ENCODE measurements at places on chromosomes 5 and 9.

DNA sequence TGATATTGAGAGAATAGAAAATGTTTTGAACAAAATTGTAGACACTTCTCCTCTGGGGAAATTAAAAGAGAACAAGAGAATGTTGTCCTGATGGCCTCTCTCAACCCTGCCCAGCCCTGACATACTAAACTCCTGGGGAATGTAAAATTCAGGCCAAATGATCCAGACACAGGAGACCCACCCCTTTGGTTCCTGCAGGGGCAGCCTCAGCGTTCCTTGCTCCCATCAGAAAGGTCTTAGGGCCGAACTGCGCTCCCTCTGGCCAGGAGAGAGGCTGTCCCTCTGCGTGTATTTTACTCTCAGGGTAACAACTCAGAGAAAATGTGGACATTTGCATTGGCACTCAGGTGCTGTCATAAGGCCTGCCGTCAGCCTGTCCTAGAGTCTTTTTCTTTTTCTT, 616.3 kb upstream of the KLF4 start:
- DNase-seq = no peak

- no peak for DNase-seq
Observed at GRCh38 chr5:56123531-56124243, 109.4 kb downstream of the ANKRD55 start.

DNA sequence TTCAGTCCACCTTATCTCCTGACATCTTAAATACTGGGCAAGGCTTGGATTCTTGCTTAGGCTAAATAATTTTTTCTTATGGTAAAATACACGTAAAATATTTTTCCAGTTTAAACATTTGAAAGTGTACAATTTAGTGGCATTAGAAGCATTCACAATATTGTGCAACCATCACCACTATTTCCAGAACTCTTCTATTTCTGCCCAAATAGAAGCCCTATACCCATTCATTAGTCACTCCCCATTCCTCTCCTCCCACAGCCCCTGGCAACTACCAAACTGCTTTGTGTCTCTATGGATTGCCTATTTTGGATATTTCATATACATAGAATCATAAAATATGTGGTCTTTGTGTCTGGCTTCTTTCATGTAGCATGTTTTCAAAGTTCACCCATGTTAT, 57.6 kb downstream of the IL31RA start:
- no peak for DNase-seq

DNA sequence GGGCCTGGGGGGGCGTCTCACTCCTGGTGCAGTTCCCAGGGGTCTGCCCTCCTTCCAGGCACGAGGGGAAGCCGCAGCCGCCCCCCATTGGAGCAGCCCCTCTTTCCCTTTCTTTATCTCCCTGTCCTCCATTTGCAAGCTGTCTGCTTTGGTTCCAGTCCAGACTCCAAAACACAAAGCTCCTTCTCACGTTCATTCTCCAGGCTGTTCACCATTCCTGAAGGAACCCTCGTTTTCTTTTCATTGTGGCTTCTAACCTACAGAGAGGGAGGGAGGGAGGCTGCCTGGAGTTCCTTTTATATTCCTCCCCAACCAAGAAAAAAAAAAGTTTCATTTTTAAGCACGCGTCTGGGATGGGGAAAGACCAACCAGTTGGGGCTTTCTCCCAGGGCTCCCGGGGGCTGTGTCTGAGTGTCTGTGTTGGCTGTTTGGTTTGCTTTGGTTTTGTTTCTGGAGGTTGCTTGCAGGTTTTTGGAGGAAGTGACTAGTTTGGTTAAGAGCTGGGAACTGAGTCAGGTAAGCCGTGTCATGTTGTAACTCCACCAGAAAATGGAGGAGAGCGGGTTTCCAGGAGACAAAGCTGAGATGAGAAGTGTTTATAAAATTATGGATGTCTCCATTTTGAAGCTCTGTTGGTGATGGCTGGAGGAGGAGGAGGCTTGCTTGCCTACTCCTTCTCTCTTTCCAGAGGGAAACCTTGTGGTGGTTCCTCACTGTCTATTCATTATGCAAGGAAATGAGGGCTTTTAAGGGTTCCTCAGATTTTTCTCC, 1.6 kb downstream of the ZNF462 start:
- DNase-seq = no peak

DNA sequence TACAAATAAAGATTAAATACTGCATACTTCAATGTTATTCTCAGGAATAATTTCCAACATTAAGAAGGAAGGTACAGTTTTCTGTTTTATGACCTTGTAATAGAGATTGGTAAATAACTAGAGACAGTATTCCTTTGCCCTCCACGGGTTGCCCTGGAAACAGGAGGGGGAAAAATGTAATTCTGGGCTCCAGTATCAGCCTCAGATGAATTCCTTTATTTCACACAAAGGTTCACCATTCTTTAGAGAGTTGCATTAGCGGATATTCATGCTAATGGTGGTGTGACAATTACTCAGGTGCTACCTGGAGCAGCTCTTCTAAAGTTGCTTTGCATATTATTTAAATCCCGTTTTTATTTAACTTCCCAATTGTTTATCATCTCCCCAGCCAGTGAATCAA, 42.6 kb downstream of the CETN3 start:
- DNase-seq = no peak

- DNase-seq = no peak
Observed at GRCh38 chr5:138649775-138650174, 74.6 kb upstream of the HSPA9 start.

- DNase-seq = no peak
Observed at GRCh38 chr9:34311499-34312185, 17.4 kb downstream of the KIF24 start.

DNA sequence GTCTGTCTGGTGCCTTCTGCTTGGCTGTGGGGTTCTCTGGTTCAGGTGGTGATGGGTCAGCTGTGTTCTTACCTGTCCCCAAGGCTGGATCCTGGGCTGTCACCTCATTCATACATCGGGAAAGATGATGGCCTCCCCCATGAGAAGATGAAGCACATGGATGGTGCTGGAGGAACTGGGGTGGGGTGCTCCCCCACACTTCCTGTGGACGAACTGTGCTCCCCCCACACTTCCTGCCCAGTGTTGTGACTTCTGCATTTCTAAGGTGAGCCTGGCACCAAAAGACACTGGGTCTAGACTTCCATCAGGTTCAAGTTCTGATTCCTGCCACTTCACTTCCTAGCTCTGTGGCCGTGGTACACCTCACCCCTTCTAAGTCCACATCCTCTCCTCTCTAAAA, 4.3 kb upstream of the SURF6 start:
- no peak for DNase-seq

- no peak for DNase-seq
Observed at GRCh38 chr5:15594977-15595568, 95.1 kb downstream of the FBXL7 start.

- DNase-seq = no peak
Observed at GRCh38 chr5:78979909-78980308, 5.2 kb downstream of the ARSB start.

DNA sequence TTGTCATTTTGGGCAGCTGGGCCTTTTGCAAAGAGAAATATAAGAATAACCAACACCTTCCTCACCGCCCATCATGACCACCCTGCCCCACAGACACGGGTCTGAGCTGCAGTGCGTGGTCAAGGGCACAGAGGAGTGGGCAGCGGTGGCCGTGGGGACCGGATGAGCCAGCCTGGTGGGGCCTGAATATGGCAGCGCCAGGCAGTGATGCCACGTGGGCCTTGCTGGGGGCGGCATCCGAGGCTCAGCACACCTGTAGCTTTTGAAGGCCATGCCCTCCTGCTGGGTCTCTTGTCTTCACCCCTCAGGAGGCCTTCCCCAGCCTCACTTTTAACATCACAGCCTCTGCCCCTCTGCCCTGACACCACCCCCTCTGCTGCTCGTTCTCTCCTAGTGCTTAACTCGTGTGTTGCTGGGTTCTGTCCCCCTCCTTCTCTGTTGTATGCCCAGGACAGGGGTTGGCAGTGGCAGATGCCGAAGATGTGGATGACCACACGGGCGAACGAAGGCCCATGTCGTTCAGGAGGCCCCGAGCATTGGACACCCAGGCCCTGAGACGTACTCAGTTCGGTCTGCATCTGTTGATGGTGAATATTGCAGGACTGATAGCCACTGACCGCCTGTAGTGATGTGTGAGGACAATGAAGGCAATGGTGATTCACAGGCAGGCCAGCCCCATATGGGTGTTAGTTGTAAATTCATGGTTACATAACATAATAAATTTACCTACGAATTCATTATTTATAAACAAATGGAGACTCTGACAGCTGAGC, 46.0 kb downstream of the AHRR start:
- DNase-seq = no peak

- DNase-seq = peak; percentile 89
Observed at GRCh38 chr9:125887172-125887571, 140.0 kb downstream of the PBX3 start.

GRCh38 chr5:128774605-128775004, 190.7 kb upstream of the SLC27A6 start:
- no peak for DNase-seq

DNA sequence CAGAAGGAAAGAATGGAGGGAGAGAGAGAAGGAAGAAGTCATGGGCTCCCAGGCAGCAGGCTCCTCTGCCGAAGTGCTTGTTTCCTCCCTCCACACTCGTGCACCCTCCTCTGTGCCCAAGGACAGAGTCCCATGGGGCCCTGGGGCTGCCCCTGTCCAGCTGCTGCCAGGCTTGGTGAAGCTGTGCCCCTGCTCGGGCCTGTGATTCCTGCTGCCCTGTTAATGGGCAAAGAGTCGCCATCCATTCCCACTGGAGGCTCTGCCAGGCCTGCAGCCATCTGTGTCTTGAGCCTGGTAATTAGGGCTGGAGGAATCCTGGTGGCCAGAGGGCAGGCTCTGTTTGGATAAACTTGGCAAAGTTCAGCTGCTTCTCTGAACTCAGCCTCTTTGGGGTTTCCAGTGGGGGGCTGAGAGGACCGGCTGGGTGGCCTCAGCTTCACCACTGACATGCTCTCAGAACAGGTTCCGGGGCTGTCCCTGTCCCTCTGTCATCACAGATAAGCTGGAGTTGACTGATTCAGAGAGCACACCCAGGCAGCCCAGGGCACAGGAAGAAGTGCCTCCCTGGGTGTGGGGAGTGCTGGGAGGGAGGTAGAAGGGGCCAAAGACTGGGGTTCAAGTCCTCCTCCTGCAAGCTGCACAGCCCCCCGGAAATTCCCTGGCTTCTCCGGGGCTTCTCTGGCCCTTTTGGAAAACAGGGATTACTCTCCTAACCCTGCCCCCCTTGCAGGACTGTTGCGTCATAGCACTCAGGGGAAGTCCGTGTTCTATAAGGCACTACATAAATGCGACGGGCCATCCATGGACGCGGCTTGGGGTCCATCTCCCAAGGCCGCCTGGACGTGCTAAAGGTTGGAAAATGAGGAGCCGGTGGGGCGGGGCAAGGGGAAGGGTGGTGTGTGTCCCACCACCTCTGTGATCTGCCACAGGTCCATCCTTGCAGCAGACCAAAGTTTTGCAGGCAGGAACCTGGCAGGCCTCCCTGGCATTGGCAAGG, 154.8 kb downstream of the PAX5 start:
- DNase-seq = no peak

DNA sequence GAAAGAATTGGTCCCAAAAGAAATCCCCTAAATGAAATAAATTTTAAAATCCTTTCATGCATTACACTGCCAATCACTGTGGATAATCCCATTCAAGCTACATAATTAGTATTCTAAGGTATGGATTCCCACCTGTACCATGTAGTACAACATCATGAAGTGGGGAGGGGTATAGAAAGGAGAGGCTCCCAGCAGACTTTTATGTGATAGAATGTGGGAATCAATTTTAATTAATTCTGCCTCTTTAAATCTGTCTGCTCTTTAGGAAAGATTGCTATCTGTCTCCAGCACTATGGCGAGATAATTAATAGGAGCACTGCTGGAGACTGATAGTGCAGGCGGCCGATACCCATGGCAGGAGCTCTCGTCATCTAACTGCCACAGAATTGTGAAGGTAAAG, 95.4 kb downstream of the CDH12 start:
- no peak for DNase-seq

- DNase-seq = no peak
Observed at GRCh38 chr5:98031496-98031895, 742.0 kb upstream of the RGMB start.

DNA sequence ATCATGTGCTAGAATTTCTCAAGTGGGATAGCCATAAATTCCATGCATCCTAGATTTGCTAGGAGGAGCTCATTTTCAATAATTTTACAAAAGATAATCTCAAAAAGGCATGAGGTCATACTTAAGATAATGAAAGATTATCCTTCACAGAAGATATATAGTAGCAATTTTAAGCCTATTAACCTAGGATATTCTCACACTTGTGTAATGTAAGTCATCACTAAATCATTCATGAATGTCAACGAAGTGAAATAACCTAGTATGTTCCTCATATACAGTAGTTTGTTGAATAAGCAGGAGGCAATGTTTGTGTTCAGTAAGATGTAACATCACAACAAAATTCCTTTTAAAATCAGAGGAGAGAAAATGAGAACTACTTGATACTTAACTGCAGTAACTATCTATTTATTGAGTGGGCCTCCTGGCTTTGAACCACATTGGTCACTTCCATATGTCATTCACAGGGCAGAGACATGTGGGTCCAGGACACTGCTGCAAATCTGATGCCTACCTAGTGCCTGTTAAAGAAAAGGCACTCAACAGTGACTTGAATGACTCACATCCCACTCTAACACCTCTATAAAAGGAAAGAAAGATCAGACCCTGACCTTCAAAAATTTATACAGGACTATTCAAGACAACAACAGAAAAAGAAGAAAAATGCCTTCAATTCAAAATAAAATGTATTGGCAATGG, 8.2 kb downstream of the LIFR start:
- DNase-seq = no peak

DNA sequence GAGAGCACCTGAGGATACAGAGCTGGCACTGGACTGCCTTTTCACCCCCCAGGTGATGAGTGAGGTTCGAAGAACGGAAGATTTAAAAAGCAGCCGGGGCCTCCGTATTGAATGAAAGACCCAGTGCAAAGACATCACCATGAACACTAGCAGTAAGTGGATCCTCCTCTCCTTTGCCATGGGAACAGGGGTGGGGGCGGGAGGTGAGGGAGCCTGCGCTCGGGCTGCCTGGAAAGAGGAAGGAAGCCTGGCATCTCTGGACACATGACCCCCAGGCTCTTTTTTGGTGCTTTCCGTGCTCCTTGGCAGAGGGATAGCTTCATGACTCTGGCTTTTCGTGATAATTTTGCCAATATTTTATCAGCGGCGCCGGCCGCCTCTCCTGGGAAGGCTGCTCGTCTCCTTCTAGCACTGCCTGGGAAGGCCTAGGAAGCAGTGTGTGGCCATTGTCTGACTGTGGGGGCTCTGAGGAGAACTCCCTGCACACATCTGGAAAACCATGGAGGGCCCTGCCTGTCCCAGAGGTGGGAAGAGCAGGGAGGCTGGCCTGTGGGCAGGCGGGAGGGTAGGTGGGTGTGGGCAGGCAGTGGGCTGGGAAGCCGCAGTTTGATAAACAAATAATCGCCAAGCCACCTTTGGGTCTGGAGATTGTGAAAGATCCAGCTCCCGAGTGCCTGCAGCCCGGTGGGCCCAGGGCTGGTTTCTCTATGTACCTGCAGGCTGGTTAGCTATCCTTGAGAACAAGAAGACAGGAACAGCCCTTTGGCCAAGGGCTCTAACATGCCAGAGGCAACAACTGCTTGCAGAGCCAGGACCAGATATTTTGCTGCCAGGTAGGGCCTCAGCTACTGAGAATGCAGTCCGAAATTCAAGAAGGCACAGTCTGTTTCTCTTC, 911 bp downstream of the ABLIM3 start:
- no peak for DNase-seq

Measured in NCI-H2081 treated with DMSO at 0.1 percent for 48 hours (cell line).